ENCODE measurements at places on chromosomes 4 and X. TPM values are rescaled to one million over a fixed set of nuclear protein-coding genes. Genes with fewer than 3 reads are reported as not detected.

Gene KIAA1210
- total RNA-seq: not detected

Gene DMP1
- total RNA-seq: not detected

Gene VSIG4
- not detected for total RNA-seq

Gene TLR10
- total RNA-seq: not detected

Gene SPRY1
- total RNA-seq: 51.2 TPM

Gene REELD1
- total RNA-seq: 0.09 TPM

Gene ZNF711
- 1.0 TPM for total RNA-seq

Gene DCAF12L1
- total RNA-seq: not detected

Gene KLHL34
- total RNA-seq: 0.94 TPM

Gene TTC29
- not detected for total RNA-seq

Data from activated CD4-positive, alpha-beta T cell treated with anti-CD3 and anti-CD28 coated beads for 36 hours (primary cell).